Activated T-cell treated with anti-CD3 and anti-CD28 coated beads for 1 hour (primary cell): ENCODE measurements at places on chromosomes 11 and 22.

GRCh38 chr11:33690290-33691065 is 10.1 kb downstream of the C11orf91 start:
- DNase-seq = no peak

- DNase-seq = no peak
These were observed 63.2 kb upstream of the RRAS2 start for GRCh38 chr11:14422052-14422813.

DNA sequence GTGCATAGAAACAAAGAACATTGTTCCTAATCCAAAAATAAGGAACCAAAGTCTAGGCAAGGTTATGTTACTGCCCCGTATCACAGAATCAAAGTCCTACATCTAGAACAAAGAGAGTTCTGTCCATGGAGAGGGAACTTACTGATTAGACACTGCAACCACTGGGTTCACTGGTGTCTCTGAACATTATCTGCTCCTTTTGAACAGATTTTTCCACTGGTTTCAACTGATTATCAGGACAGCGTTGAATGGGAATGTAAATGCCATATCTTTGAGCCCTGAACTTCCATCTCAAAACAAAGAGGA is 20.1 kb upstream of the OR8D2 start:
- no peak for DNase-seq

GRCh38 chr11:27166130-27166529 is 125.5 kb downstream of the BBOX1 start:
- DNase-seq = no peak

DNA sequence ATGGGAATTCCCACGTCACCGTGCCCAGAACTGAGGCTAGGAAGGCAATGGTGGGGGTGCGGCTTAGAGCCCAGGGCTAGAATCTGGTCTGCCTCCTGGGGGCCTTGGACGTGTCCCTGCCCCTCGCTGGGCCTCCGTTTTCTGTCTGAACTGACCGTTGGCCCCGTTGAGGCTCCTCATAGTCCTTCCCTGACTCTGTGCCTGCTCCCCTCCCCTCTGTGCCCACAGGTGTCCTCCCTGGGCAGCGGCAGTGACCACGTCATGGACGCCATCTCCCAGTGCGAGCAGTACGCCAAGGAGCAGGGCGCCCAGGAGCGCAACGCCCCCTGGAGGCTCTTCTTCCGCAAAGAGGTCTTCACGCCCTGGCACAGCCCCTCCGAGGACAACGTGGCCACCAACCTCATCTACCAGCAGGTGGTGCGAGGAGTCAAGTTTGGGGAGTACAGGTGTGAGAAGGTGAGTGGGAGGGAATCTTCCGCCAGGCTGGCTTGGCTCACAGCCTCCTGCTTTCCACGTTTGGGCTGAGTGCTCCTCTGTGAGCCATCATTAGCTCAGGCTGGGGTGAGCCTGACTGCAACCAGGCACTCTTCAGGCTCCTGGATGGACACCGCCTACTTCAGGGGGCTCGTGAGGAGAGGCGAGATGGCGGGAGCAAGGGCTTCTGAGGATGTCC is 63.9 kb downstream of the MYO7A start:
- DNase-seq = peak; percentile 23

- no peak for DNase-seq
These were observed 7.2 kb upstream of the AIFM3 start for GRCh38 chr22:20959578-20960461.

GRCh38 chr11:103907136-103907535 is 129.3 kb upstream of the DDI1 start:
- no peak for DNase-seq

GRCh38 chr22:30251711-30252110 is 5.2 kb upstream of the LIF start:
- no peak for DNase-seq

DNA sequence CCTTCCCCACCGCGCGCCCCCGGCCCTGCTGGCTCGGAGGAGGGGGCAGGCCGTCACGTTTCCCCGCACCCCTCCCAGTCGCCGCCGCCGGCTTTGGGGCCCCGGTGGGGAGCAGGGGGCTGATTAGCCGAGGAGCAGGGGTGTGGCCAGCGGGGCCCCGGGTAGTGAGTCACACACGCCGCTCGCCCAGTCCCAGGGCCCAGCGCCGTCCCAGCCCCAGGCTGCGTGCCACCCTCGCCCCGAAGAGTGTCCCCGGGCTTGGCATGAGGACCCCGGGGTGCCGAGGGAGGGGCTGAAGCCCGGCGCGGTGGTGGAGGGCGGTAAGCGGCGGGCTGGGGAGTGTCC is 34.4 kb downstream of the PRDM11 start:
- peak; percentile 27 for DNase-seq

DNA sequence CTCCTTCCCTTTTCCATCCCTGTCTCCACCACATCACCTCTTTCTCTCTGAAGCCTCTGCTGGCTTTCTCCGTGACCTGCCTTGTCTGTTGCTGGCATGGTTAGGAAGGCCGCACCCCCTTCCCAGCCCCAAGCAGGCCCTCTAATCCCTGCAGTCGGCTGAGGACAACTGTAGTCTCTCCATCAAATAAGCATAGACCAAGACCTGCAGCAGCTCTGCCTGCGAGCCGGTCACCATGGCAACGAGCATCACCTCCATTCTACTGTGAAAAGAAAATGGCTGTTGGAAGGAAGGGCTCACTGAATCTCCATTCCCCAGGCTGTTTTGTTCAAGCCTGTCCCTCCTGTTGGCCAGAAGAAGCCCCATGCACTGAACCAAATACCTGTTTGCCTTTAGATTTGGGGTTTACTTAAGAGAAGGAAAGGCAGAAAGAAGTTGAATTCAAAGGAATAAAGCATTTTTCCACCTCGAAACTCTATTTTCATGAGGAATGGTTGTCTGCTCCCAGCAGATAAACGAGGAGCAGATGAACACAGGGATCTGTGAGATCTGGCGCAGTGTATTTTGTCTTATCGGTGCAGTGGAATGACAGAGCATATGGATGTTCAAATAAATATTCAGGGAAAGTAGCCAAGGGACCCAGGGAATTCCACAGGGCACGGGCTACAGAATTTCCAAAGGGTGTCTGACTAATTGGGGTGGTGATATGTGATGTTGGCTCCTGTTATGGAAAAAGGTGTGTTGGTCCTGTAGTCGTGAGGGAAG is 113.1 kb upstream of the TTC12 start:
- no peak for DNase-seq
